ENCODE measurements at places on chromosomes 2 and 18.

DNA sequence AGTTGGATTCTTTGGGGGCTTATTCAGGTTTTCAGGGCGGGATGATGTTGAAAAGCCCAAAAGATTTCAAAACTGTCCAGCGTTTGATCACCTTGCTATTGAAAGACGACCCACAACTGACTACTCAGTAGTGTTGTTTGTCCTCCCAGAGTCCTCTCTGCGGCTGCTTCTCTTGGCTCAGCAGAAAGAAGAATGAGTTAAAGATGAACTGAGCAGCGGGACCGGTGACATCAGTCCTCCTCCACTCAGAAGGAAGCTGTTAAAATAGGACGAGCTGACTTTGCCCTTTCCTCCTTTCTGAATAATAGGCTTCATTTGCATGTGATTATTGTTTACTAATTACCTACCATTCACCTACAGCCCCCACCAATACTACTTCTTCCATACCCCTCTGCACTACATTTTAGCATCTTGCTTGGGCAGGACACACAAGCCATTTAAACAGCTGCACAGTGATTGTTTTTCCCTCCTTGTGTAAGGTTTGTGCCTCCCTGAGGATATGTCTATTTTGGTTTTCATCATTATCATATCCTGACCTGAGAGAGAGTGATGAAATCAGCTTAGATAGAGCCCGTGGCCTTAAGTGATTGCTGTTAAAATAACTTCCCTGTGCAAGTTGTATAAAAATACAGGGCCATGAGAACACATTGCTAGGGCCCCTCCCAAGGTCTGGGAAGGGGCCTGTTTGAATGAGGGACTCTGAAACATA is 261.8 kb downstream of the FHOD3 start:
- no peak for DNase-seq

DNA sequence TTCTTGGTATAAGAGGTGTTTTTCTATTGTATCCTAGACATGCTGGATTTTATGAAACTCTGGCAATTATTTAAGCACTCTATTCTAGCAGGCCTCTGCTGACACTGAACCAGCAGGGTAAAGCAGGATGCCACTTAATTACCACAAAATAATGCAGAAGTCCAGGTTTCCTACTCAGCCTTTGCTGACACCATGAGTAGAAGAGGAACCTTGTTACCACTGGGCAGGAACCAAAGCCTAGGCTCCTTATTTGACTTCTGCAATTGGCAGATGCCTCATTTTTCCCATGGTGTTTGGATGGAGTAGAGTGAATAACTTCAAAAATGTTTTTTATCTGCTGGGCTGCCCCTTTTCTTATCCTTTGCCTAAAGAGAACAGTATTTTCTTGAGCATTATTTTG is 60.8 kb downstream of the THNSL2 start:
- DNase-seq, result no peak

DNA sequence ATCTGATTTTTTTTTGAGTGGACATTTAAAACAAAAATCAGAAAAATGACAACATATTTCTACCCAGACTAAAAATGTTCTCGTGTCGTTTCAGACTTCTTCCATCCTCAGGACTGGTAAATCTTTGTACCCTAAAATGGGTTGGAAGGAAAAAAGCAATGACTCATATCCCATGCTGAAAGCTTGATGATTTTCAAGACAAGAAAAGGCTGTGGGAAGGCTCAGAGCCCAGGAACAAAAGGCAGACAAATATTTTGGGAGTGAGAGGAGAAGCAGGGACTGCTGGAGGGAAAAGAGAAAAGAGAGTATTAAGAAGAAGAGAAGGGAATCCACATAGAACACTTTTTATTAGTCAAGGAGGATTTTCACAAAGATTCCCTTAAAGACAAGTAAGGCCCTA is 77.1 kb upstream of the CTAGE1 start:
- no peak for DNase-seq

- no peak for DNase-seq
Measured at GRCh38 chr18:45687621-45688020, 36.4 kb upstream of the SLC14A1 start.

DNA sequence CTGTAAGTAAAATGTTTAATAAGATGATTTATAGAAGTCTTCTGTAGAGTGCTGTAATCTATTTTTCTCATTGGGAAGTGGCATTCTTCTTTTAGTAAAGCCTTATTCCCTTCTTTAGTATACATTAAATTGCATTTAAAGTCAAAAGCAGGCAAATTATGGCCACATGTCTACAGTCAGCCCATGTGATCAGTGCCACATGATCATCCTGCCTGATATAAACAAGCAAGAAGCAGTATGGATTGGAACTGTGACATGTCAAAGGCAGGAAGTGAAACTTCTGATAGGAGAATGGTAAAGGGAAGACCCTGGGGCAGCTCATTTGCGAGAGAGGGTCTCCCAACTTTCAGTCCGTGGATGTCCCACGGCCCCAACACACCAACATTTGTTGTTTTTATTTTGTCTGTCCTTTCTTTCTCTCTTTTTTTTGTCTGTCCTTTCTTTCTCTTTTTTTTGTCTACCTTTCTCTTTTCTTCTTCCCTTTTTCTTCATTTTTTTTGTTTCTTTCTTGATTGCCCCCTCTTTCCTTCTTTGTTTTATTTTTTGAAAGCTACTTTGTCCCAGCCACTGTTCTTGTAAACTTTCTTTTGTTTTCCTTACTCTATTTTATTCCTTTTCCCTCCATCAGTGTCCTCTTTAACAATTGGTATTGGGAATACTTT is 154.9 kb downstream of the DTNA start:
- no peak for DNase-seq

DNA sequence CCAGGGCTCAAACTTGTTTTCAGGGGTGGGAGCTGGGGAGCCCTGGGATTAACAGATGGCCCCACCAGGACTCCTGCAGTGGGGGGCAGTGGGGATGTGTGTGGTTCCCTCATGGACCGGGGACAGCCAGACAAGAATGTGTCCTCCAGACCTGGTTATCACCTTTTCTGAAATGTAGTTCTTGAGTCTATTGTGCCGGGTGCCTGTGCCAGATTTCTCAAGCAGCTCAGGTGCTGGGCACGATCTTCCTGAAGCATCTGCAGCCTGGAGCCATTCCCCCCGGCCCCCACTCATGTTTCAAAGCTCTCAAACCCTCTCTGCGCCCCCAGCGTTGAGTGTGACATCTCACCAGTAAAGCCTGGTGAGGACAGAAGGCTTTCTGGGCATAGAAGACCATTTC is 48.4 kb upstream of the HAAO start:
- no peak for DNase-seq

GRCh38 chr2:129117434-129117833 is 798.8 kb upstream of the HS6ST1 start:
- no peak for DNase-seq

GRCh38 chr2:224532441-224532840 is 52.7 kb downstream of the CUL3 start:
- no peak for DNase-seq

- DNase-seq, result no peak
Measured at GRCh38 chr18:77469131-77469530, 219.5 kb downstream of the GALR1 start.

All from glutamatergic neuron (in vitro differentiated cells).